ENCODE measurements at places on chromosomes 2 and 18.

DNA sequence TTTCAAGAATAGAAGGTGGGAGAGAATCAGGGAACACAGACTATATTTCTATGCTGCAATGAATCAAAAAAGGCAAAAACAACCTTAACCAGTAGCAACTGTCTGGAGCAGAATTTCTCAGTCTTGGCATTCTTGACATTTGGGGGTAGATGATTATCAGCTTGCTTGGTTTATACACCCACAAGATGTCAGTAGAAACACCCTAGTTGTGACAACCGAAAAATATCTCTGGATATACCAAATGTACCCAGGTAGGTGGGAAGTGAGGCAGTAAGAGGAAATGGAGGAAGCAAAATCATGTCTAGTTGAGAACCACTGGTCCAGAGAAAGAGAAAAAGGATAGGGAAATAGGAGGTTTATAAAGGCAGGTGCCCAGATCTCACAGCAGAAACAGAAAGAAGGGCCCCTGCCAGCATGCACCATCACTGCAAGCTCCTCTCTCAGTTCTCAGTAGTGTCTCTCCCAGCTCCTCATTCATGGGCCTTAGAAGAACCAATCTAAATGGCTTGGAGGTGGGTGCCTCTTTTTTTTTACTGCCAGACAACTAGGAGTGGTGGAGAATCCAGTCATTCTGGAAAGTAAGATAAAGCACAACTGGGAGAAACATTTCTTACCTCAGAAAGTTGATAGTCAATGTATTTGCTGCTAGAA is 50.4 kb downstream of the MBD2 start:
- DNase-seq: no peak

GRCh38 chr2:109402980-109403840 is 210.6 kb downstream of the SEPTIN10 start:
- DNase-seq: no peak

DNA sequence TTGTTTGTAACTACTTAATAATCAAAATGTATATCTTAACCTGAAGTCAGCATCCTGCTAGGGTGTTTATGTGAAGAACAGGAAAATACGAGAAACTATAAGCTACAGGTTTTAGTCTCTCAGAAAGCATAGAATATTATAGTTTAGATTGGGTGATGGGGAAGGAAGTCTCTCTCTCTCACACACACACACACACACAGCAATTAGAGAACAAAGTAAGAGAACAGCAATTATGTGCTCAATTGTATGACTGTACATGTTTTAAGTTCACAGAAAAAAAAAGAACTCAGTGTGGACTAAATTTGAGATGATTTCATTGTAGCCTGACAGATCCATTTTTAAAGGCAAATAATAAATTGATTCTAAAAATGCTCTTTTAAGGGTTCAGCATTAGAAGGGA is 94.3 kb upstream of the ZNF516 start:
- no peak for DNase-seq

GRCh38 chr2:26401739-26402541 is at the start of gene DRC1:
Gene DRC1, plus strand, starts transcription at chr2:26401920. Its CDS starts 70 bp downstream, at chr2:26401990.
- DNase-seq: no peak

GRCh38 chr2:237693291-237693994 is 66.1 kb downstream of the LRRFIP1 start:
- peak; percentile 73 for DNase-seq

DNA sequence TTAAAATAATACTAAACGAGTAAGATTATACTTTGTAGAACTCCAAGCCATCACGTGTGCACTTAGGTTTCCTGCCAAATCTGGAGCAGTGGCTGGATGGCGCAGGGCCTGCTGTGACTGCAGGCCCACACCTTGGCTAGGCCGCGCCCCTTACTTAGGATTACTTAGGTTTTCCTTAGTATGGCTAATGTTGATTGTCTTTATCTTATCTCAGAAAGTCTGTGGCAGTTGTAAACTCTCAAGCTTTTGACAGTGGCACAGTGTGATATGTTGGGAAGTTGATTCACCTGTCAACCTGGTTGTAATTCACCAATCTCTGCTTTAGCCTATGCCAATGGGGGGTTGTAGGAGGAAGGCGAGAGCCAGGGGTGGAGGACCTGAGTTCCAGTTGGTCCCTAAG is 208.4 kb downstream of the ZNF407 start:
- DNase-seq: no peak

DNA sequence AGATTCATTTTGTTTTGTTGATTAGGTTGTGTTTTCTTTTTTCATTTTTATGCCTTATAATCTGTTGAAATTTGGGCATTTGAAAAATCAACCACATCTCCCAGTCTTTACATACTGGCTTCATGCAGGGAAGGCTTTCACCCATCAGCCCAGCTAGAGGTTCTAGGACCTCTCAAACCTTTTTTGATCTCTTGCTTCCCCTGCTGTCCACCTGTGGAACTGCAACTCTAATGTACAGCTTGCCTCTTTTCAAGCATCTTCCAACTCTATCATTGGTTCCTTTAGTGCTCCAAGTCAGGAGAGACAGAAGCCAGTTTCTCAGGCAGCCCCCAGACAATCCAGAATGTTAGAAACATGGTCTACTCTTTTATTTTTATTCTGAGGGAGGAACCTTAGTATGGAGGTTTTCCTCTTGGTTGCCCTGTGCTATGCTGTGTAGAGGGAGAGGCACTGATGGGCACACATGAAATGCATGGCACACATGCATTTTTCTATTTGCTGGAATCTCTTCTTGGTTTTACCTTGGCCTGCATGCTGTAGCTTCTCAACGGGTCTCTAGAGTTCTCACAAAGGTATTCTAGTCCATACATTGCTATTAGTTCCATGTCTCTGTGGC is 107.2 kb upstream of the L3MBTL4 start:
- DNase-seq: no peak

DNA sequence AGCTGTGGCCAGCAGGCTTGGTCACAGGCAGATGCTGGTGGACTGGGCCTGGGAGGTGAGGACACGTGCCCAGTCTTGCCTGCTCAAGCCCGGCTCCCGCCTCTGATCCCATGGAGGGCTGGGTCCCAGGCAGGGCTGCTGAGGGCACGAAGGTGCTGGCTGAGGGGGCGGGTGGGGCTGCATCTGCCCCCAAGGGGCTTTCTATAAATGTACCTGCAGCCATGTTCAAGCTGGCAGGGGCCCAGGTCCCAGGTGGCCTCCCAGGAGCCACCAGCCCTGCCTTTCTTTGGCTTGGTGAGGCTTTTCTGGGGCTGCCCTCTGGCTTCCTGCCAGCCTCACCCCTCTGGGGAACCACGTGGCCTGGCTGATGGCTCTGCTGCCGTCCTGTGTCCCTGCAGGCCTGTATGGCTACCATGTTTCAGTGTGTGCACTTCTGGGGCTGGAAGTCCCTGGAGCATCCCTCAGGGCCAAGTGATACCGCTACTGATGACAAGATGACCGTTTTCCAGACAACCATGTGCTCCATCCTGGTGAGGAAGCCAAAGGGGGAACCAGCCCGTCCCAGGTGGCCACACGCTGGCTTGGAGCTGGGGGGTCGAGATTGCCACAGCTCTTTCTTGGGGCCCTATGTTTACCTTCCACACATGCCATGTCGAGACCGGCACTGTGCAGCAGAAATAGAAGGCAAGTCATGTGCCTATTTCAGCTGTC is 23.2 kb downstream of the HJURP start:
- DNase-seq: no peak
